Activated T-helper 17 cell treated with anti-CD3 and anti-CD28 coated beads, Interleukin-2, amount 50 U/mL, for 72 hours (primary cell): ENCODE measurements at places on chromosomes 2 and 18.

DNA sequence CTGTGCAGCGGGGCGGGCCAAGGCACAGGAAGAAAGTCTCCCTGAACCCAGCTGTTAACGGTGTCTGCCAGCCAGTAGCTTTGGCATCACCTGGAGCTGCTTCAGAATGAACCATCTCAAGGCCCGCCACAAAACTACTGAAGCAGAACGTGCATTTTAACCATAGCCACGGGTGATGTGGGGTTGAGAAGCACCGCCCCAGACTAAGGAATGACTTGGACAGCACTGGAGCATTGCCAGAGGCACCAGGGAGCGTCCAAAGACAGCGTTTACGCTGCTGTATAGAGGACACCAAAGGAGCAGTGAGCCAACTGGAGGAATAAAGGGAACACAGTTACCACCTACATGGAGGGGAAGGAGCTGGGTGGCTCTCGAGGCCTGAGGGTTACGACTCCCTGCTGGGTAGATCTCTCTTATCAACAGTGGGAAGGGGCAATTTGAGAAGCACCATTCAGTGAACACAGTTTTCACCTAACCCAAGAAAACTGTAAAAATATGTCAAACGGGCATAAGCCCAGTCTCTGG, 28.4 kb upstream of the LONRF2 start:
- H3K27me3 ChIP-seq = peaks cover 34% of the 10 kb centered on the region
- H3K4me1 ChIP-seq = no peaks in the 10 kb centered on the region
- H3K4me3 ChIP-seq = no peak overlapping the region
- ATAC-seq = no peak
- no peaks in the 10 kb centered on the region for H3K36me3 ChIP-seq

- no peaks in the 10 kb centered on the region for H3K4me1 ChIP-seq
- no peak overlapping the region for H3K4me3 ChIP-seq
- H3K36me3 ChIP-seq = no peaks in the 10 kb centered on the region
- no peak for ATAC-seq
- H3K27ac ChIP-seq = no peak overlapping the region
Observed at GRCh38 chr18:25341831-25342230, 10.1 kb downstream of the ZNF521 start.

GRCh38 chr18:80044072-80044471, 9.8 kb downstream of the RBFA start:
- H3K4me1 ChIP-seq = peaks cover 6% of the 10 kb centered on the region
- no peak overlapping the region for H3K27ac ChIP-seq
- no peak for ATAC-seq
- peaks cover 78% of the 10 kb centered on the region for H3K36me3 ChIP-seq
- no peaks in the 10 kb centered on the region for H3K27me3 ChIP-seq

DNA sequence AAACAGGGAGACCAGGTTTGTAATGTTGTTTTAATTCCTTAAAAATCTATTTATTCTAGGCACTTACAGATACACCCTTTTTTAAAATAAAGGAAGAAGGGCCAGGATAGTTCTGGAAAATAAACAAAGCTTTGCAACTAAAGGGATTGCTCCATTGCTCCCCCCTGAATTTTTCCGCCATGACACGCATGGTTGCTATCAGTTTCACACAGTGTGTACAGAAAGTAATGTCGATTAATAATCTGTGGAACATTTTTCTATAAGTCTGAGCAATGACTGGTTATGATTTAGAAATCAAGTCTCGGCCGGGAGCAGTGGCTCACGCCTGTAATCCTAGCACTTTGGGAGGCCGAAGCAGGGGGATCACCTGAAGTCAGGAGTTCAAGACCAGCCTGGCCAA, 90.8 kb downstream of the GAREM1 start:
- H3K27me3 ChIP-seq = peaks cover 11% of the 10 kb centered on the region
- no peaks in the 10 kb centered on the region for H3K4me1 ChIP-seq

DNA sequence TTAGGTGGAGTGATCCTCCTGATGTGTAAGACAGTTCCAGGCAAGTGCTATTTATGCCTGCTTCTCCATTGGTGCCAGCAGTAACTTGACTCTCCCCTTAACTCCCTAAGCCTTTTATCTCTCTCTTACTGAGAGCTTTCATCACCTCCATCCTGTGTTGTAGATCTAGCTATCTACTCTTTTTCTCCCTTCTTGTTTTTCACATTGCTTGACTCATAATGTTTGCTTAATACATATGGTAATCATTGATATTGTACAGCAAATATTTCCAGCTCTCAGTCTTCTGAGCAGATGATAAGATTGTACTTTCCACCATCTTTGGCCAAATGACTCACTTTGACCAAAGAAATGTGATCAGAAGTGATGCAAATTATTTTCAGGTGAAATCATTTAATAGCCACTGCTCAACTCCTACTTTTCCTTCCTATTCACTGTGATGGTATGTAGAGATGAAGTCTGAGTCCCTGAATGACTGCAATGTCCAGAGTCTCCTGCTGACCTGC, 165.0 kb downstream of the PLCL1 start:
- H3K27ac ChIP-seq = peak overlapping the region; percentile 32
- no peaks in the 10 kb centered on the region for H3K36me3 ChIP-seq
- no peaks in the 10 kb centered on the region for H3K27me3 ChIP-seq
- no peak overlapping the region for H3K4me3 ChIP-seq
- ATAC-seq = peak; percentile 83

DNA sequence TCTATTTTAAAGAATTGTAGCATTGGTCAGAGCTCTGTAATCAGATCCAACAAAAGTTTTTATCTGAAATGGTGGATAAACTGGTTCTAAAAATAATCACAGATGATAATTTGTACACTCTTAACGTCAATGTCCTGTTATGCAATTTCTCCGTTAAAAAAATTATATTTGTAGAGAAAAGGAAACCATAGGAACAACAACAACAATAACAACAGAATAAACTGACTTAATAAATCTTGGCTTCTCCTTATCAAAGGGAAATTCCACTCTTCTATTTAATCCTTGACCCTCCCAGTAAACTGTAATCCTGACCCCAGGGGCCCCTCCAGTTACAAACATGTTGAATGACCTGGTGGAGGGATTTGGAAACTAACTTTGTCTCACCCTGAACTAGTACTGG, 78.6 kb upstream of the ZFP36L2 start:
- no peaks in the 10 kb centered on the region for H3K27me3 ChIP-seq
- H3K36me3 ChIP-seq = no peaks in the 10 kb centered on the region
- H3K27ac ChIP-seq = no peak overlapping the region
- peaks cover 5% of the 10 kb centered on the region for H3K4me1 ChIP-seq

- no peak for ATAC-seq
- peaks cover 6% of the 10 kb centered on the region for H3K4me1 ChIP-seq
- H3K4me3 ChIP-seq = no peak overlapping the region
- no peak overlapping the region for H3K27ac ChIP-seq
- H3K36me3 ChIP-seq = peaks cover 98% of the 10 kb centered on the region
- no peaks in the 10 kb centered on the region for H3K27me3 ChIP-seq
Observed at GRCh38 chr2:127261804-127262406, 32.0 kb downstream of the ERCC3 start.

DNA sequence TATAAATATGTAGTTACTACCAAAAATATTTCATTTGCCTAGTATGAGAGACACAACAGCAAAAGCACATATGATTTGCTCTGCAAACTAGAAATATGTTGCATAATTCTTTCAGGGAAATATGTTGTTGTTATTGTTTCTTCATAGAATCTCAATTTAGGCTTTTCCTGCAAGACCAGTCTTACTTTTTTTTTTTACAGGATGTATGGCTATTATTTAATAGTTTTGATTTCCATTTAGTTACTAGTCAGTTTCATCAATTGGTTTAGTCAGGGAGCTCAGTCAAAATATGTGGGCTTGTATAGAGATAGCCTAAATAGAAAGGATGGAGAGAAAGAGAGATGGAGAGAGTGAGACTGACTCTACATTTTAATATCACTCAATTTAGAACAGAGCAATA, 6.1 kb downstream of the LRP1B start:
- no peak overlapping the region for H3K4me3 ChIP-seq
- H3K27me3 ChIP-seq = no peaks in the 10 kb centered on the region
- no peaks in the 10 kb centered on the region for H3K4me1 ChIP-seq

DNA sequence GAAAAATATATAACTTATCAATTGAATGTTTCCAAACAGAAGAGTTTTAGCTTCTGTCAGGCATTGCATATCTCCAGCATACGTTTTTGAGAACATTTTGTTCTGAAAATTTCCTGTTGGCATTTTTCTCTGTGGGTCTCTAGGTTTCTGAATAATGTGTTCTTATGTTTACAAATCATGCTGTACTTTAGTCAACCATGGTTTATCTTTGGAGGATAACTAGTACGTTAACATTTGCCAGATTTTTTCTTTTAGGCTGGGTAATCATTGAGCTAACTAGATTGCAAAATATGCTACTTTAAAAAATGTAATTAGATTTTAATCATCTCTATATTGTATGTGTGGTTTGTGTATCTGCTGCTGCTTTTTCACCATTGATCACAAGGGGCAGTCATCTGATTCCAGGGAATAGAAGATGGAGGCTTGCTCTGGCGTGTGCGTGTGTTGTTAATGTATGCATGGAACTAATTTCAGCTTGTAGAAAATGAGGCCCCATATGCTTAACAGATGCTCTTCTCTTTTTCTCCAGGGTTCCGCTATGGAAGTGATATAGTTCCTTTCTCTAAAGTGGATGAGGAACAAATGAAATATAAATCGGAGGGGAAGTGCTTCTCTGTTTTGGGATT, 21.3 kb downstream of the XRCC5 start:
- H3K4me3 ChIP-seq = no peak overlapping the region
- no peak for ATAC-seq
- peaks cover 40% of the 10 kb centered on the region for H3K36me3 ChIP-seq
- H3K27me3 ChIP-seq = no peaks in the 10 kb centered on the region

GRCh38 chr2:212940816-212941215, 210.6 kb downstream of the IKZF2 start:
- no peak overlapping the region for H3K27ac ChIP-seq
- no peaks in the 10 kb centered on the region for H3K4me1 ChIP-seq
- no peaks in the 10 kb centered on the region for H3K27me3 ChIP-seq
- no peaks in the 10 kb centered on the region for H3K36me3 ChIP-seq
- ATAC-seq = no peak
- no peak overlapping the region for H3K4me3 ChIP-seq

DNA sequence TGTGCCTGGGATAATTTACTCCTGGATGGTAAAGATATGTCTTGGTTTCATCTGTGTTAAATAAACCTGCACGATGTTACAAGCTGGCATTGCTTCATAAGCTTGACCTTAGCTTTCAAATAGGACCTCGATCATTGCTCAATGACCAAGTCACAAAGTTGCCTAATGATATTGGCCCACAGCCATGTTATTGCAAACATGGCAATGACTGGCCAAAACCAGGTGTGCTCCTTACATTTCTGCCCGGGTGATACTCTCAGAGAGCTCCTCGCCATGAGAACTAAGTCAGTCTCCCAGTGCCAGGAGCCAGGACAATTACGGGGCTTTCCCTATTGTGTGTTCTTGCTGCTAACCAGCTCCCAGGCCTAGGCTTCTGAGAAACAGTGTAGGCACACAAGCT, 72.5 kb upstream of the CYP1B1 start:
- no peak for ATAC-seq
- no peaks in the 10 kb centered on the region for H3K36me3 ChIP-seq
- H3K4me3 ChIP-seq = no peak overlapping the region
- H3K4me1 ChIP-seq = peaks cover 5% of the 10 kb centered on the region
- H3K27me3 ChIP-seq = peaks cover 6% of the 10 kb centered on the region

DNA sequence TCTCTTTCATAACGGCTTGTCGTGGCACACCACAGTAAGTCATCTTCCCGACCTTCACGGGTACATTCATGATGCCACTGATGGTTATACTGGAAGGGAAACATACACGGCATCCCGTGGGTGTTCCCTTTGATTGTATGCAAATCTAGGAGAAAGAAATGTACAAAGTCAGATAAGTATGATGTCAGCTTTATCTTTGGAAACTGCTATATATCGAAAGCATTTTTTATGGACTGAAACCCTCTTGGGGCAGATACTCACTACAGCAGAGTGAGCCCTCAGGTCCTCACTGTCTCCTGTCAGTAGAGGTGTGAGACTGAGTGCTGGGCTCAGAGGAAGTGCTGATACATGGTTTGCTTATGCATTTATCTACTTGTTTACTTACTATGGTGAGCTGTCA, 20.4 kb downstream of the PLA2R1 start:
- H3K27ac ChIP-seq = no peak overlapping the region
- H3K4me1 ChIP-seq = peaks cover 8% of the 10 kb centered on the region
- peak; percentile 97 for ATAC-seq
- peaks cover 25% of the 10 kb centered on the region for H3K27me3 ChIP-seq

GRCh38 chr18:35949903-35950627, 22.4 kb upstream of the RMP24 start:
- peaks cover 22% of the 10 kb centered on the region for H3K27me3 ChIP-seq
- peak; percentile 70 for ATAC-seq
- H3K27ac ChIP-seq = no peak overlapping the region
- H3K36me3 ChIP-seq = no peaks in the 10 kb centered on the region

DNA sequence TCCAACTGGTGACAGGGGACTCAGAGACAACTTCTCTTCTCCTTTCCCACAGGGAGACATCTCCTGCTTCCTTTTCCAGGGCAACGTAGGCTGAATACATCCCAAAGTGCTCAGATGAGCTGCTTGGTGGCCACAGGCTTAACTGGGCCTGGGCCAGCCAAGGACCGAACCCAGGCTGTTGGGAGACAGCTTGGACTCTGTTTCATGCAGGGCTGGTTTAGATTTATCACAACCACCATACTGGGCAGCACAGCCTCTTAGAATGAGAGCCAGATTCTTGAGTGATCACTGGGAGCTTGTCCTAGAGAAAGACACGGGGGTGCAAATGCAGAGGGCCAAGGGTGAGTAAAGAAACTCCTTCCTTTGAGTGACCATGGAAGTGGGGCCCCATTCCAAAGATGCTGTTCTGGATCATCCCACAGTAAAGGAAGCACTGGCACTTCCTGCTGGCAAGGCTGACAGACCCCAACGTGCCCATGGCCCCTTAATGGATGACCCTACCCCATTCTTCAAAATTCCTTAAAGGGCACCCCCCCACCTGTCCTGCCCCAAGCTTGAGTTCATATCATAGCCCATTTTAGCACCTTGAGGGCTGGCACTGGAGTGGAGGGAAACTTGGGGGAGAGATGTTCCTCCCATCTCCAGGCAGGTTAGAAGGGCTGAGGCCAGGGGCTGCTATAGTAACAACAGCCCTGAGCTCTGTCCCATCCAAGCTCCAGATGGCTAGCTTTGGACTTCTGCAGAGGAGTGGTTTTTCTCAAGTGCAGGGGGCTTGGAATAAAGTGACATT, 84.1 kb downstream of the CAPN13 start:
- ATAC-seq = no peak
- peaks cover 27% of the 10 kb centered on the region for H3K27me3 ChIP-seq
- no peak overlapping the region for H3K4me3 ChIP-seq
- no peaks in the 10 kb centered on the region for H3K4me1 ChIP-seq

GRCh38 chr2:225036431-225036830, 5.8 kb downstream of the DOCK10 start:
- H3K4me1 ChIP-seq = peaks cover 68% of the 10 kb centered on the region
- peak overlapping the region; percentile 96 for H3K4me3 ChIP-seq
- ATAC-seq = no peak
- H3K36me3 ChIP-seq = peaks cover 61% of the 10 kb centered on the region
- no peaks in the 10 kb centered on the region for H3K27me3 ChIP-seq
- peak overlapping the region; percentile 49 for H3K27ac ChIP-seq

DNA sequence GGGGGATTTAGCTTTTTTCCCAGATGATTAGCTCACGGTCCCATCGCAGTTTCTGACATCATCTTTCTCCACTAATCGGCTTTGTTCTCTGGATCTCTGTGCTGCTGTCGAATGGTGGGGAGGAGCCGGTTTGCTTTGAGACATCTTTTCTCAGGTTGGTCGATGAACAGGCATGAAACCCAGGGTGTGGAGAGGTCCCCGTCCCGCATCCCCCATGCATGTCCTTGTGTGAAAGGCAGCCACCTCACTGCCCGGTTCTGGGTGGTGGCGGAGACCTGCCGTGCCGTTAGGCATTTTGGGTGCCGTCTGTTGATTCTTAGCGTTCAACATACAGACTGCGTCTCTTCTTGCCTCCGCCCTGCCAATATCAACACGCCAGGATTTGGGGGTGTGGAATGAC, 57.8 kb downstream of the CTDP1 start:
- H3K27ac ChIP-seq = no peak overlapping the region
- H3K27me3 ChIP-seq = no peaks in the 10 kb centered on the region
- no peak for ATAC-seq
- peaks cover 93% of the 10 kb centered on the region for H3K36me3 ChIP-seq
